Breast epithelium (tissue), 4 donors: ENCODE measurements at places on chromosomes 7 and 10. TPM values are rescaled to one million over a fixed set of nuclear protein-coding genes. Genes with fewer than 3 reads are reported as not detected.

Gene PRLHR
- not detected for total RNA-seq

Gene UNC5B
- total RNA-seq = 0.80 TPM

Gene SPDYE16
- total RNA-seq = 0.73 TPM

Gene CHAT
- total RNA-seq = not detected

Gene CHRM2
- total RNA-seq = not detected

Gene C7orf33
- not detected for total RNA-seq

Gene GOT1
- total RNA-seq = 13.9 TPM

Gene PRF1
- total RNA-seq = 2.2 TPM

Gene ANKRD22
- not detected for total RNA-seq
